ENCODE measurements at places on chromosomes 2 and 18. TPM values are rescaled to one million over a fixed set of nuclear protein-coding genes. Genes with fewer than 3 reads are reported as not detected.

PCARE gene
- not detected for total RNA-seq

PPP1R1C gene
- total RNA-seq: 0.97 TPM

PRSS56 gene
- total RNA-seq: not detected

CASP10 gene
- 38.6 TPM for total RNA-seq

AMER3 gene
- total RNA-seq: 0.18 TPM

MOGAT1 gene
- total RNA-seq: 0.26 TPM

DNA sequence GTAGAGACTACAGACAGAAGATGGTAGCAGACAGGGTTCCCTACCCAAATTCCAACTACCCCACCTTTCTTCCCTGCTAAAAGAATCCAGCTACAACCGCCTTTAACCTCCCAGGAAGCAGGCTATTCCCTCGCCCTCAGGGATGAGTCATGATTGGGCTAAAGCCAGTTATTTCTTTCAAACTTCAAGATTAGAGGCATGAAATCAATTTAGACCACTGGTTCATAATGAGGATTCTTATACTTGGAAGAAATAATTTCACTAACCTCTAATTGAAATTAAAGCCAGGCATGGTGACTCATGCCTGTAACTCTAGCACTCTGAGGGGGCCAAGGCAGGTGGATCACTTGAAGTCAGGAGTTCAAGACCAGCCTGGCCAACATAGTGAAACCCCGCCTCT is 20.0 kb downstream of the TRIP12 start:
- no peak for DNase-seq

DNA sequence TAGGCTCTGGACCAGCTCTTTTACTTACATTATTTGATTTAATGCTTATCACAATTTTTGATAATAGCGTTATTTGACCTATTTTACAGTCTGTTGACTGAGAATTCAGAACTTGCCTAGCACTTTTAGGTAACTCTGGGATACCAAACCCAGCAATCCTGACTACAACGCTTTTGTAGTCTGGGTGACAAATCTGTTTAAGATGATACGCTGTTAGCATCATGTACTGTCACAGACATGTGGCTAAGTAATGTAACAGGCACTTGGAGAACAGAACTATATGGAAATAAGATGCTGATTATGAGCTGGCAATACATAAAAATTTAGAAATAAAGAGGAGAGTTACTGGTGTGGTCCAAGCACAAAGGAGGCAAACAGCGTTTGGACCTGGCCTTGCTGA is 130.6 kb downstream of the RBMS1 start:
- no peak for DNase-seq

DNA sequence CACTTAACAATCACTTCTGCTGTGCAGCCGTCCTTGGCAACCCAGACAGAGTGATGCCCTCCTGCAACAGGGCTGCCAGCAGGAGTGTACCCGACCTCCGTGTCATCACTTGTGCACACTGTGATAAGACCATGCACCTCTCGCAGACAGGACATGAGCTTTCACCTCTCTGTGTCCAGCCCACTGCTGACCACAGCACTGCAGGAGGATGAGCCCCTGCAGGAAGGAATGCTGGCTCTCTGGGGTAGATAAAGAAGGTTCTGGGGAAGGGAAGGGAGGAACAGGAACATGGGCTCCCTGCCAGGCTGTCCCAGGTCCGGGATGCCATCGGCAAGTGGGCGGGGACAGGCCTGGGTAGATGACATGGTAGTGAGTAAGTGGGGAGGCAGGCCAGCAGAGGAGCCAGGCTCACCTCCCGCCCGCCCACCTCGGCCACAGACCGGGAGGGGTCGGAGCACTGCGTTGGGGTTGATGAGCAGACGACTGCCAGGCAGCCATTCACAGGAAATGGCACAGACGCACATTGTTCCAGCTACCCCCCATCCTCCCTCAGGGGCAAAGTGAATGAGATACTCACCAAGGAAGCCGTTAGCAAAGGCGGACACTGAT is 18.6 kb upstream of the COL6A3 start:
- no peak for DNase-seq

- DNase-seq: no peak
Measured at GRCh38 chr2:3670376-3670775, 12.4 kb downstream of the ALLC start.

DNA sequence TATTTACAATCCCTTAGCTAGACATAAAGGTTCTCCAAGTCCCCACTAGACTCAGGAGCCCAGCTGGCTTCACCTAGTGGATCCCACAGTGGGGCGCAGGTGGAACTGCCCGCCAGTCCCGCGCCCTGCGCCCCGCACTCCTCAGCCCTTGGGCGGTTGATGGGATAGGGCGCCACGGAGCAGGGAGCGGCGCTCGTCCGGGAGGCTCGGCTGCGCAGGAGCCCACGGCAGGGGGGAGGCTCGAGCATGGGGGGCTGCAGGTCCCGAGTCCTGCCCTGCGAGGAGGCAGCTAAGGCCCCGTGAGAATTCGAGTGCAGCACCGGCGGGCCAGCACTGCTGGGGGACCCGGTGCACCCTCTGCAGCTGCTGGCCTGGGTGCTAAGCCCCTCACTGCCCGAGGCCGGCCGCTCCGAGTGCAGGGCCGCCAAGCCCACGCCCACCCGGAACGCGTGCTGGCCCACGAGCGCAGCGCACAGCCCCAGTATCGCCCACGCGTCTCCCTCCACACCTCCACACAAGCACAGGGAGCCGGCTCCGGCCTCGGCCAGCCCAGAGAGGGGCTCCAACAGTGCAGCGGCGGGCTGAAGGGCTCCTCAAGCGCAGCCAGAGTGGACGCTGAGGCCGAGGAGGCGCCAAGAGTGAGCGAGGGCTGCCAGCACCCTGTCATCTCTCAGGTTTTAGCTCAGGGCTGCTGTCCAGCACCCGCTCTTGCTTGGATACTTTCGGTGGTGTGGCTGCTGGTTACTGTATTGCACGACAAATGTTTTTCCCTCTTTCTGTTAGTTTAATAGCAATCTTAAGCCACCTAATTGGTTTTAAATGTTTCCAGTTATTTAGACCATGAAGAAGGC is 83.8 kb upstream of the LDLRAD4 start:
- DNase-seq: no peak

DNA sequence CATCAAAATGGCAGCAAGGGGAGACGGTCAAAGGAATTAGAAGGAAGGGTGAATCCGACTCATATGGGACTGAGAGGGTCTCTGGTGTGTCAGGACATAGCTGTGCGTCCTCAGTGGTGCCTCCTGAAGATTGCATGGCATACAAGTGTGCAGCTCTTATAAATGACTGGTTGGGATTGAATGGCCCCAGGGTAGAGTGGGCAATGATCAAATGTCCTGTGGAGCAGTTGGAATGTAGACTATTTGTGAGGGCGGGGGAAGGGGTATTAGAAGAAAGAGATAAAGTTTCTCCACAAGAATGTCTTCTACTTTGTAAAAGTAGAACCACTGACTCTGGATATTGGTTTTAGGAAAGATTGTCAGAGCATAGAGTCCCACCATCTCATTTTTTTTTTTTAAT is 24.6 kb downstream of the CTLA4 start:
- no peak for DNase-seq

DNA sequence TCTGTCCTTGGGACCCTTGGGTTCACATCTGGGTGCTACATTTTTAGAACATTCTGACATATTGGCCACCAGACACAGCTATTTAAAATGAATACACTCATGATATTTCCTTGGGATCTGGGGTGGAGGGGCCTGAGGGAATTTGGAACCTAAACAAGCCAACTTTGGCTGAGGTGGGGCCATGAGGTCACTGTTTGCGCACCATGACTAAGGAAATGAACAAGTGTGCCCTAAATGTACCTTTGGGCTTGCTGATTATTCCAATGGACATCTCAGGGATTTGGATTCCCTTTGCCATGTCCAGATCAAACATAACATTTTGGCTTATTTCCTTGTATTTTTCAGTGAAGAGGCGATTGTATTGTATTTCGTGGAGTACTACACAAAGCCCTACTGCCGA is 80.5 kb upstream of the SEC11C start:
- DNase-seq: no peak

DNA sequence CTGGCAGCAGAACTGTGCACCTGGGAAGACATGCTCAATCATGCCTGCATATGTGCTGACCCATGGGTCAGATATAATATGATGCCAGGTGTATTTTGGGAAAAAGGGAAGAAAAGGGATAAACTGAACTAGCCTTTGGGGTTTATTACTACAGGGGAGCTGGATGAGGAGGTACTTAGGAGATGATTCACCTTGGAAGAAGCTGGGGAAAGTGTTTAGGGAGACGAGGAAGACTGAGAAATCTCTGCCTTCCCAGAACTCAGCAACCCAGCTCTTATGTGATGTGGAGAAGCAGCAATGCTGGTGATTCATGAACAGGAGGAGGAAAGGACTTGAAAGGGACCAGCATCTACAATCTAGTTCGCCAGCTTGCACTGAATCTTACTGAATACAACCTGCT is 110.2 kb downstream of the BARD1 start:
- no peak for DNase-seq

DNA sequence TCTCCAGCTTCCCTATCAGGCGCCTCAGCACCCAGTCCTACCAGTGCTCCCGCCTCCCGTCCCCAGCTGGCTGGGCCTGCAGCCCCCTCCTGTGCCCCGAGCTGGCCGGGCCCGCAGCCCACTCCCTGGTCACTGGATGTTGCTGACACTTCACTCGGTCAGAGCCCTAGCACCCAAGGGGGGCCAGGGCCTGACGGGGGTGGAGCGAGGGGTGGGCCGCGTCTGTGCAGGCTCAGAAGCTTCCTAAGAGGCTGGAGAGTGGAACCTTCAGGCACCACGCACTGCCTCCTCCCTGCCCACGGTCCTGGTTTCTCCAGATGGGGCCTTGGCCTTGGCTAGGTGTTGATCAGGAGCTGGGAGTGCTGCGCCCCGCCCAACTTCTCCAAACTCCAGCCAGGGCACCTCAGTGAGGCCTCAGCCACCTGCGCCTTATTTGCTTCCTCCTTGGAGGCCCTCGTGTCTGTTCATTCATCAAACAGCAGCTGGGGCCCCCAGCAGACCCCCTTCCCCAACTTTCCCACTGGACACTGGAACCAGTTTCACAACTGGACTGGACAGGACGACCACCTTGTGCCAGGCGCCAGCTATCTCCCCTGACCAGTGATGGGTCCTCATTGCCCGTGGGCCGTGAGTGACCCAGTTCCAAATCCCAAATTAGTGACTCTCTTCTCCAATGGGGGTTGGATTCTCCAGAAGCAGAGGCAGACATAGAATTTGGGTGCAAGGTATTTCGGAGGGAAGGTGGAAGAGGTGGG is 16.7 kb downstream of the CAPN10 start:
- no peak for DNase-seq

DNA sequence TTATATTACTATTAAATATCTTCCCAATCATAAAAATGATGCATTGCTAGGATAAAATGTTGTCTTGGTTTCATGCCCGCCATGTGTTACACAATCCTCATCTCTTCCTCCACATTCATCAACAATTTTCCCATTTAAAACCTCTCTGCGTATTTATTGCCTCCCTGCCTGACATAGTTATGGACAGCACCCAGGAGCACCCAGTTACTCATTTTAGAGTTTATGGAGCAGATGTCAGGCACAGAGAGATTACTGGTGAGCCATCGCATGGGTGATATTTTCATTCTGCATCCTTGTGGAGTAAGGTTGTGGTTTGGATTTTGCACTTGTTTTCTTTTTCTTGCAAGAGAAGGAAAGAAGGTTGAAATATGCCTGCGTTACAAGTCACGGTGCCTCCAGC is 116.7 kb upstream of the NPAS2 start:
- no peak for DNase-seq

DNA sequence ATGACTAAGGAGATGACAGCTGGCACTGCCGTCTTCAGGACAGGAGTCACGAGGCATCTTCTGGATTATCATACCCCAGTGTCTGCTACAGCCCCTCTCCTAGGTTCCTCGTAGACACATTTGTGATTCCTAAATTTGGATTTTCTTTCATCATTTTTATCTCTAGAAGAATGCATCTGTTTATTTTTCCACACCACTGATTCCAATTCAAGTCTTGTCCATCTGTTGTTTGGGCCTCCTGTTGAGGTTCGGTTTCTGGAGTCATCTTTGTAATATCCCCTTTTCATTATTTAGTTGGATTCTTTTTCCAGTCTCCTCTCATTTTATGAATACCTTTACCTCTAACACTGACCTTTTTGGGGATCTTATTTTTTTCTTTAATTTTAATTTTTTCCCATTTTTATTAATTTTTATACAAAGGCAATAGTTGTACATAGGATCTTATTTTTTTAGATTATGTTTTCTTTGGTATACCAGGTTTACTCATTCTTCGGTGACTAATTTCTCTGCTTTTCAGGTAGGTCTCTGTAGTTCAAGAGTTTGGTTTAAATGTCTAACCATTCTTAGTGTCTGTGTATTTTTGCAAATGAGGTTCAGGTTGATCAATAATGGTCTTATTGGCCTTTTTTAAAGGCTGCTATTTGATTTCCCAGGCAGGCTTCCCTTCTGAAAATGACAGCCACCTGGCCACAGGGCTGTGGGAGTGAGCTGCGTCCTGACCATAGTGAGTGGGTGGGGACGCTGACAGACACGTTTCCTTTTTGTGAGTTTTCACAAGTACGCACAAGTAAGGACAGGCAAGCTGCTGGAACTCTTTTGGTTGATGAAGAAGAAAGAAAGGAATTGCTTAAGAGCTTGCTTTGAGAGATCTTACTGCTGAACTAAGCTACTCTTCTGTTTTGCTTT is 34.5 kb downstream of the FARP2 start:
- no peak for DNase-seq

GRCh38 chr2:34353509-34354113 is 754.5 kb upstream of the FAM98A start:
- no peak for DNase-seq

DNA sequence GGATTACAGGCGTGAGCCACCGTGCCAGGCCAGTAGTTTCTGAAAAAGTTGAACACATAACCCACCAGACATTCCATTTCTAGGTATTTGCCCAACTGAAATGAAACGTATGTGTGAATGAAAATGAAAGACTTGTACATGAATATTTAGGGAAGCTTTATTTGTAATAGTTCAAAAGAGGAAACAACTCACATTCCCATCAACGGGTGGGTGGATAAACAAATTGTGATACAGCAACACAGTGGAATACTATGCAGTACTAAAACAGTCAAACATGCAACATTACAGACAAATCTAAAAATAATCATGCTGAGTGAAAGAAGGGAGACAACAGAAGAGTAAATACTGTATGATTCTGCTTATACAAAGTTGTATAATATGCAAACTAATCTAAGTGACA is 46.8 kb downstream of the TMEM131 start:
- no peak for DNase-seq

- no peak for DNase-seq
Measured at GRCh38 chr18:39184176-39184575, 1618.6 kb upstream of the CELF4 start.

GRCh38 chr2:58099096-58099769 is 52.6 kb downstream of the VRK2 start:
- no peak for DNase-seq

GRCh38 chr2:56128235-56128634 is 55.6 kb upstream of the CCDC85A start:
- no peak for DNase-seq

Data from endothelial cell (in vitro differentiated cells).